ENCODE measurements at places on chromosomes 2 and 18.
A peak's percentile ranks its signal among the peaks of the same experiment; 100 is the strongest.

GRCh38 chr18:23994361-23994902 is 20.1 kb upstream of the TTC39C start:
- peak; percentile 65 for DNase-seq

DNA sequence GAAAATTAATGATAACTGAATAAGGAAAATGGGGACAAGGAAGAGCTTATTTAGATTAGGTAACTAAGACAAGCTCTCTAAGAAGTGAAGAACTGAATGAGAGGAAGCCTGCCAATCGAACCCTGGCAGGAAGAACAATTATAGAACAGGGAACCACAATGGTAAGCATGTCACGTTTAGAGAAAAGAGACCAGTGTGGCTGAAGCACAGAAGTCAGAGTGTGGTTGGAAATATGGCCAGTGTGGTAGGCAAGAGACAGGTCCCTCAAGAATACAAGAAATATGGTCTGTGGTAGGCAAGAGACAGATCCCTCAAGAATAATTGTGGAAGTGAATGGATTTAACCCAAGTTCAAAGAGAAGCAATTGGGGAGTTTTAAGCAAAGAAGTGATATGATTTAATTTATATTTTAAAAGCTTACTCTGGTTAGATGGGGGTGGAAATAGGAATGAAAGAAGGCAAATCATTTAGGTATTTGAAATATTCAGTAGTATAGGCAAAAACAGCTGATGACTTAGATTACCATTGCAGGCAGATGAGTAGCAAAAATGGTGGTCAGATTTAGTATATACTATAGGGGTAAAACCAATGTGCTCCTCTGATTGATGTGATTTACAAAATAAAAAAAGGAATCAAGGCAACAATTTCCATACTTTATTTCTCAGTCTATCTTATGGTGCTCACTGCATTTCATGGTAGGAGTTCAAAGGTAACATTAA is 38.8 kb upstream of the ERMN start:
- no peak for DNase-seq

GRCh38 chr18:2845172-2845571 is 1.6 kb upstream of the EMILIN2 start:
- DNase-seq = no peak

GRCh38 chr18:58257461-58257860 is 213.4 kb downstream of the NEDD4L start:
- no peak for DNase-seq

- DNase-seq = no peak
These were observed 61.6 kb upstream of the REG3G start for GRCh38 chr2:78963881-78964280.

DNA sequence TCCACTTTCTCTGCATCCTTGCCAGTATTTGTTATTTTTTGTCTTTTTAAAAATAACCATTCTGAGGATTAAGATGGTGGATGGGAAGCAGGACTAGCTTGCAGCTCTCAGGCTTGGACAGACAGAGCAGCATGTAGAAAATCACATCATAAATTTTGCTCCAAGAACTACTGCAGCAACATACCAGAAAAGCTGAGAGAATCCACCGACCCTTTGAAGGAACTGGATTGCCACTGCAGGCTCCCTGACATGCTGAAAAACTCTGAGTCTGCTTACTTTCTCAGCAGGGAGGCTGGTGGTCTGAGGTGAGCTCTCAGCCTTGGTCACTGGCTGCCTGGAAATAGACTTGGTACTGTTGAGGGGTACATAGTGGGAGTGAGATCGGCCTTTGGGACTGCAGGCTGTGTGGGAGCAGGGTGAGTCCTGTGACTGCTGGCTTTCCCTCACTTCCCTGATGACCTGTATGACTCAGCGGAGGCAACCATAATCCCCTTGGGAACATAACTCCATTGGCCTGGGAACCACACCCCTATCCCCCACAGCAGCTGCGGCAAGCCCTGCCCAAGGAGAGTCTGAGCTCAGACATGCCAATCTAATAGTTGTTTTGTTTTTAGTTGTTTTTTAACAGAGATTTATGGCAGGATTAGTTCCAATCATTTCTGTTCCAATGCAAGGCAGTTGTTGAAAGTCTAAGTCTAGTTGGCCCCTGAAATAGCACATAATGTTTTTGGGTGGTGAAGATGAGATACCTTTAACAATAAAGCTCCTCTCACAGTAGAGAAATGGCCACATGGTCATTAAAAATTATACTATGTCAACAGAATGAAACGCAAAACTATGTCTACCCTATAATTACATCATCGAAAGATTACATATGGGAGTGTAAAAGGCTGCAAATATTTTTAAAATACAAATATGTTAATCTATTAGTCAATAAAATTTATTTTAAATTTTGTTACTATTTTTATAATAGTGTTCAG is 414.2 kb upstream of the CHAC2 start:
- DNase-seq = no peak

DNA sequence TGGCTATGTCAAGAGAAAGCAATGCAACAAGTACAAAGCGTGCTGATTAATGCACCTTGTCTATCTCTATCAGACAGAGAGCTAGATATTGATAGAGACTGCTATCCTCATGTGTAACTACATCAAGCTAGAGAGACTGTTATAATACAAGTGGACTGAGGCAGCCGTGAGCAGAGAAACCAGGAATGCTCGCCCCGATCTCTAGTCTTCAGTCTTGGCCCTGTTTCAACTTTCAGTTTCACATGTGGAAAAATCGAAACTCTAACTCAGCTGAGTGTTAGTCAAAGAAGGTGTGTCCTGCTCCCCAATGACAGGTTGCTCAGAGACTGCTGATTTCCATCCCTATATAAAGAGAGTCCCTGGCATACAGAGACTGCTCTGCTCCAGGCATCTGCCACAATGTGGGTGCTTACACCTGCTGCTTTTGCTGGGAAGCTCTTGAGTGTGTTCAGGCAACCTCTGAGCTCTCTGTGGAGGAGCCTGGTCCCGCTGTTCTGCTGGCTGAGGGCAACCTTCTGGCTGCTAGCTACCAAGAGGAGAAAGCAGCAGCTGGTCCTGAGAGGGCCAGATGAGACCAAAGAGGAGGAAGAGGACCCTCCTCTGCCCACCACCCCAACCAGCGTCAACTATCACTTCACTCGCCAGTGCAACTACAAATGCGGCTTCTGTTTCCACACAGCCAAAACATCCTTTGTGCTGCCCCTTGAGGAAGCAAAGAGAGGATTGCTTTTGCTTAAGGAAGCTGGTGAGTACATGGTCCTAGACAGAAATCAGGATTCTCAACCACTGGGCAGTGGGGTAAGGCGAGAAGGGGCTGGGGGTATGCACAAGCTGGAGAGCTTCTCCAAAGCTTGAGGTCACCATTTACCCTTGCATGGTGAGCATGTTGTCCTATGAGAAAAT is at the start of gene RSAD2:
Gene RSAD2, plus strand, starts transcription at position 376 of the 903 bp plus-strand sequence. Its CDS starts 24 bp downstream, at position 400.
- DNase-seq = no peak

DNA sequence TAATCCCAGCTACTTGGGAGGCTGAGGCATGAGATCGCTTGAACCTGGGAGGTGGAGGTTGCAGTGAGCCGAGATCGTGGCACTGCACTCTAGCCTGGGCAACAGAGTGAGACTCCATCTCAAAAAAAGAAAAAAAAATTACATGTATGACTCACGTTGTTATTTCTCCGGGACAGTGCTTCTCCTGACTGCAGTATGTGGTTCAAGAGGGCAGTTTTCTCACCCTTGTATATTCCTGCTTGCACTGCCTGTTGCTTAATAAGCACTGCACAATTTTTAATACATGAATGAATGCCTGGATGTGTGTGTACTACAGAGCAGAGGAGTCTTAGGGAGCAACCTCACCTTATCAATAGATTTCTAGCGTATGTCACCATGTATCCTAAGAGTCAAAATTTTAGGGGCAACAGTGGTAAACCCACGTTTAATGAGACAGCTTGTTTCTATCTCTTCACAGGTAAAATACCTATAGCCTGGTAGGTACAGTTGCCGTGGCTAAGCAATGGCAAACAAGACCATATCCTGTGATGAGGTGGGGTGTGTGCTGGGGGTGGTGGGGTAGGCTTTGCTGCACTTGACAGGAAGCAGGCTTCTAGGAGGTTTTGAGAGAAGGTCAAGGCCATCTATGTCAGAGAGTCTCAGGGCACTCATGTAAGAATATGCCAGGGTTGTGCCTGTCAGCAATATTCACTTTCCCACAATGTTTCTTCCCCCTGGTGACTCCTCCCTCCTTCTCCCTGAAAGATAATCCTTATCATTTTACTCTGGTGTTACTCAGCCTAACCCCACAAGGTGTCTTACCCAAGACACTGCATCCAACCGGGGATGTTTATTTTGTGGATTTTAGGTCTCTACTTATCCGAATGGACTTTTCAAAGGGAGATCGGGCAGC is 36.9 kb upstream of the MEX3C start:
- no peak for DNase-seq

DNA sequence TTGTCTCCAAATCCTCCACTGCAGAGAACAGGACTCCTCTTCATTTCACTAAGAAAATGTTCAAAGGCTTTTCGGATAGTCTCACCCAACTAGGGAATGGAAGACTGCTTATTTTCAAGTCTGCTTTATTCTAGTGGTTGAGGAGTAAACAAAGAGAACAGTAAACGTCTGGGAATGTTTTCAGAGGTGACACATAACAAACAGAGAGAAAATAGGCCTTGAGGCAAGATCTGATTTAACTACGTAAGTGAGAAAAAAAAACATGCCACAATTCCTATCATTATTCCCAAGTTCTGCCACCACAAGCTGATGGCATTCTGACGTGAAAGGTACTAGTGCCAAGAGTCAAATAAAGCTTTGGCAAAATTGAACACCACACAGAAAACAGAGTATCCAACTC is 16.7 kb upstream of the WIPF1 start:
- DNase-seq = no peak
